ENCODE measurements at places on chromosomes 11 and 22. TPM values are rescaled to one million over a fixed set of nuclear protein-coding genes. Genes with fewer than 3 reads are reported as not detected.

PAK1 gene
- 21.8 TPM for total RNA-seq

MMP12 gene
- total RNA-seq: not detected

DNA sequence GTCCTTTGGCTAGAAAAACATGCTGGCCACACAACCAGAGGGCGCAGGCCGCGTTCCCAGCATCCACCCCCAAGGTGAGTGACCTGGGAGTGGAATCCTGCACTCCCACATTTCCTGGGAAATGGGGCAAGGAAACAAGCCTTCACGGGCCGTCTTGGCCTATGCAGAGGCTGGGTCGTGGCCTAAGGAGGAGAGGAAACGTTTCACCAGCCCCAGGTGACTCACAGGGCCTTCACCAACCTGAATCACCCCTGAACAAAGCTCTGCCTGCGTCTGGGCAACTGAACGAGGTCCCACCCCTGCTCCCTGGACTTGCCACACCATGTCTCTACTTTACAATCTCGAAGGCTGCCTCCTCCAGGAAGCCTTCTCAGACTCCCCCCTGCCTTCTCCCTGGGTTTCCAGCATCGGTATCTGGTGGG lies 13.2 kb downstream of the MYH9 start:
- no peak for DNase-seq
- no peak overlapping the region for H3K4me3 ChIP-seq
- H3K27me3 ChIP-seq: no peaks in the 10 kb centered on the region
- no peaks in the 10 kb centered on the region for H3K36me3 ChIP-seq

ALX4 gene
- not detected for total RNA-seq

- no peak overlapping the region for H3K4me3 ChIP-seq
- no peaks in the 10 kb centered on the region for H3K36me3 ChIP-seq
- no peak overlapping the region for H3K27ac ChIP-seq
- DNase-seq: no peak
- no peaks in the 10 kb centered on the region for H3K27me3 ChIP-seq
- peaks cover 11% of the 10 kb centered on the region for H3K4me1 ChIP-seq
Observed at GRCh38 chr11:36151933-36152580, 137.2 kb downstream of the COMMD9 start.
